Renal cortex interstitium (tissue), 15 donors: ENCODE measurements at places on chromosomes 7 and 10.

- no peak for DNase-seq
Observed at GRCh38 chr10:34351161-34351560, 463.9 kb downstream of the PARD3 start.

DNA sequence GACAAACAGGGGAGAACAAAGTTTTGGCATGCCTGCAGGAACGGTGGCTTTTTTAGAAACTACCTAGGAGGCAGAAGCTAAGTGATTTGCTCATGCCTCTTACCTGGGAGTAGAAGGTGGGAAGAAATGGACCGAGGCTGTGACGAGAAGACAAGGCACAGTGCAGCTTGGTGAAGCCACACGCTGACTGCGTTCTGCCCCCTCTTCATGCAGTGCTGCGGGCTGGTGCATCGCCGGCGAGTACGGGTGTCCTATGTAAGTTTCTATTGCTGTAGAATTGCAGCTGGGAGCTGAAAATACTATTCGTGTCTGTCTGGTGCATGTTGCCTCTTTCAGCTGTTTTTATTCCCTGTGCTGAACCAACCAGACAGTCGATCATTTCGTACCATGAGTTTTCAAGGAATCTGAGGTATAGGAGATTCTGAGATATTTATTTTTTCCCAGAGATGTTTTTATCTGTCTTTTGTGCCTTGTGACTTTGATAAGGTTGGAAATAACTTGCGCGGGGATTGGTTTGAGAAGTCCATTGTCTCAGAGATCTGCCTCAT lies 120.9 kb downstream of the CACNB2 start:
- DNase-seq, result no peak

DNA sequence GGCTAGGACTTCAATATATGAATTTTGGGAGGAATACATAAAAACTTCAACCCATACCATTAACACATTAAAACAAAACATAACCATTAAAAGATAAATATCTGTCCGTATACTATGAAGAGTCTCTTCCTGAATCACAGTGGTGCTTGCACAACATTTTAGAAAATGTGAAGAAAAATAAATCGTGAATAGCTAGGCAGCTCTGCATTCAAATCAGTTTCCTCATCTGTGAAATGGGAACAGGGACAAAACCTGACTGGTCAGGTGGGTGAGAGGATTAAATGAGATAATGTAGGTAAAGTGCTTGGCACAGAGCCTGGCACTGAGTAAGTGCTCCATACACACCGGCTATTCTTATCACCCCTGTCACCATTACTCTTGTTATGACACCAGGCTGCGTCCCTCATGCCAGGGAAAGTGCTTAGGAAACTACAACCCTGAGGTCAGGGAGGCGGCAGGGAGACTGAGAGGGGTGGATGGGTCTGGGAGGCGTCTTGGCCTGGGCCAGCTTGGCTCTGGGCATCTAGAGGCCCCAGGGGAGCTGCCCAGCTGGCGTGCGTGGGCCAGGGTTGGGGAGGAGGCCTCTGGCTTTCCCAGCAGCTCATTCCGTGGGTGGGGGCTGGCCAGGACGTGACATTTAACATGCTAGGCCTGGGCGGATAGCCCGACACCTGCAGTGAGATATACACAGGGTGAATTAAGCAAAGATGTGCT lies 78.3 kb downstream of the SH3PXD2A start:
- no peak for DNase-seq

GRCh38 chr10:48363617-48364355 lies 57.3 kb downstream of the MAPK8 start:
- DNase-seq, result peak; percentile 69

DNA sequence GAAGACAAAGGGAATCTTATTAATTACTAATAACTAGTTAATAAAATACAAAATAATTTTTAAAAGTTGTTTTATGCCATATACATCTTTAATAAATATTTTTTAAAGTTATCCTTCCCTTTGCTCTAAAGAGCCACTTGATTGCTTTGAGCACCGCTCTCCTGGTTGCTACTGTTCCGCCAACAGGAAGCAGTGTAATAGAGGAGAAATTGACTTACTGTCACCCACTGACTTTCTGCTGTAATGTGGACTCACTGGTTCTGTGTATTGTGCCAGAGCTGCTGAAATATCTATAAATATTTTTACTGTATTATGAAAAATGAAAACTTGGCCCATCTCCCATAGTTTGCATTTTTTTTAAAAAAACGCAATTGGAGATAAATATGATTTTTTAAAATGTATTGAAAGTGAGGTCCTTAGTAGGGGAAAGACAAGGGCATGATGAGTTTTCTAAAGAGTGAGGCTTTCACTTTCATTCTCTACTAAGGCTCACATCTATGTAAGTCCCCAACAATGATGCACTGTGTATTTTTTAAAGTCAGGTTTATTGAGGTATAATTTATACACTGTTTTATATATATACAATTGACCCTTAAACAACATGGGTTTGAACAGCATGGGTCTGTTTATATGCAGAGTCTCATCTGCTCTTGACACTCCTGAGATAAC lies 100.5 kb downstream of the NPY start:
- no peak for DNase-seq

DNA sequence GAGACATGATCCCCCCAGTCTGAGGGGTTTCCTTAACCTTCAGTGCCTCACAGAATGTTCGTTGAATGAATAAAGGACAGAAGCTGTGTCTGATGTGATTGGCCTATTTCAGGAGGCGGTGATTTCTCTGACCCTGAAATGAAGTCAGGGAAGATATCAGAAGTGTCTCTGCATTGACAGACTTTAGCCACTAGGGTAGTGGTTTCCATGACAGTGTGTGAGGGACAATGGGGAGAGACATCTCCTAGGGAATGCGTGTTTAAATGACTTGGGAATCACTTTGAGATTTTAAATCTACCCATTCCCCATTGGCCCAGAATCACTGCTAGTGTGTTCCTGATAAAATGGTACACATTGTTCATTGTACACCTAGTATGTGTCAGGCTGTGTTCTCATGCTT lies 132.0 kb downstream of the CFAP58 start:
- no peak for DNase-seq

GRCh38 chr7:6392712-6393666 lies 54.8 kb downstream of the DAGLB start:
- DNase-seq, result no peak

DNA sequence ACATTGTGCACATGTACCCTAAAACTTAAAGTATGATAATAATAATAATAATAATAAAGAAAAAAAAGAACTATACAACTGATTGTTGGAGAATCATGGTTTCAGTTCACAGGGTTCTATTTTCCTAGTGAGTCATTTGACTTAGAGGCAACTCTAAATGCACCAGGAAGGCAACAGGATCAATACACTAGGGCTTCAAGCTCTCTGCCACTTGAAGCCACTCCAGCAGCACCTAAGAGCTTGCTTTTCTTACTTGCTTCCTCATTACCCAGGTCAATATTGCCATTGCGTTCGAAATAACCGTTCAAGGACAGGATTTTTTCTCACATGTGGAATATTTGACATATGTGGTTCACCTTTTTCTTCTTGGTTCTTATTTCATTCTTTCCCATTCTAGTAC lies 189.7 kb downstream of the GRM3 start:
- no peak for DNase-seq

- DNase-seq, result peak; percentile 36
Observed at GRCh38 chr10:121994429-121994941, 5.5 kb downstream of the TACC2 start.

DNA sequence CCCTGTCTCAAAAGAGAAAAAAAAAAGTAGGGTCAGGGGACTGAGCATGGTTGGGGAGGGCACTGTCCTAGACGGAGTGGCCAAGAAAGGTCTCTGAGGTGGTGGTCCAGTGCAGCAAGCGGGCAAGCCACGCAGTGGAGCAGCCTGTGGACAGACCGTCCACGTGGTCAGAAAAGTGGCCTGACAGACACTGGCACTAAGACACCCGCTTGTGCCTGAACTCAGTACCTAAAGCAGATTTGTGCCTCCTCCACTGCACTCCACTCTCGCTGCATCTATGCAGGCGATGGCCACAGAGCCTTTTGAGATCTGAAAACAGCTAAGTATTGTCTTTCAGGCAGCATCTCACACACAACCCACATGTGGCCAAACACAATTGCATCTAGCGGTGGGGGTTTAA lies 8.8 kb downstream of the ASB10 start:
- no peak for DNase-seq

DNA sequence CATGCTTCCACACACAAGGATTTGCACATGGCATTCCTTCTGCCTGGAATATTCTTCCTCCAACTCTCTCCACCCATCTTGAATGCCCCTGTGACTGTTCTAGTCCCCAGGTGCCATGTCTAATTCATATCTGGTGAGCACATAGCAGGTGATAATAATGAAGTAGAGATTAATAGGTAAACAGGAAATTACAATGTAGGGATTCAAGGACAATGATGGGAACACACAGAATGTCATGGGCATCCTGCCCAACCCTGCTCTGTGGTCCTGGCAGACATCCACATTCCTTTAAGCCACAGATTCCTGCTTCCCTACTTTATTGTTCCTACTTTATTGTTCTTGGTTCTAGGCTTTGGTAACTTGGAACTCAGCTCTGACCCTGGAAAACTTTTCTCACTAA lies 115.8 kb downstream of the THSD7A start:
- DNase-seq, result no peak

DNA sequence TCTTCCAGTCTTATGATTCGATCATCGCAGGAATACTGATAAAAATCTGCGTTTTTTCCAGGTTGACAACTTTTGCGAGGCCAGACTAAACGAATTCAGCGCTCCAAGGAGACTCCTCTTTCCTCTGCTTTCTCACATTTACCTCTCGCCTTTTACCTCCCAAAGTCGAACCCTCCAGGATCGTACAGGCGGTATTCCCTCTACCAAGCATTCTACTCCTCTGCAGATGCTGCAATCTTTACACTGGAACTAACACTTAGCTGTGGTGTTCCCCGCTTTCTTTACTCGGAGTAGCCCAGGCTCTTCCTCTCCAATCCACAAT lies 449 bp downstream of the NUDT5 start:
- no peak for DNase-seq

GRCh38 chr10:115167751-115168150 lies 74.6 kb downstream of the ATRNL1 start:
- DNase-seq, result no peak

GRCh38 chr10:23294638-23295247 lies 49.9 kb downstream of the C10orf67 start:
- DNase-seq, result no peak

DNA sequence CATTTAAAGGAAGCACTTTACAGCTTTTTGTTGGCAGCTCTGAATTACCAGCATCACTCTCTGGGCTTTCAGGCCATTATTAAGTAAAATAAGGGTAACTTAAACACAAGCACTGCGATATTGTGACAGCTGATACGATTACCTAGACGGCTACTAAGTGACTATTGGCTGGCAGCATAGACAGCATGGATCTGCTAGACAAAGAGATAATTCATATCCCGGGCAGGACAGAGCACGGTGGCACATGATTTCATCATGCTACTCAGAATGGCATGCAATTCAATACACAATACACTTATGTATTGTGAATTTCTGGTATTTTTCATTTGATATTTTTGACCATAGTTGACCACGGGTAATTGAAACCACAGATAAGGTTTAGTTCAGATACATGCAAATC lies 522.0 kb upstream of the LRRN3 start:
- DNase-seq, result no peak

DNA sequence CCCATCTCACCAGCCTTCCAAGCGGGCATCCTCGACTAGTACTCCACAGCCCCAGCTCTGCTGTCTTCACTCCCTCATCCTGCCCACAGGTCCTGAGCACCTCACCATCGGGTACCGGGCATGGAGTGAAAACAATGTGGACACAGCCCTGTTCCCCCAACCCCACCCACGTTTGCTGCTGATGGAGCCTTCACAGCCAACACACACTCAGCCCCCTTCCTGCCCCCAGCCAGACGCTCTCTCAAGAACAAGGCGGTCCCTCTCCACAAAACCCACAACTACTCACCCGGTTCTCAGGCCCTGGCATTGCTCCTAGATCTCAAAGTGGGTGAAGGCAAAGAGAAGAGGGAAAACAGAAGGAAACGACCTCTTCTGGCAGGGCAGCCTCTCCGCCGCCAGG lies 56.1 kb downstream of the SLIT1 start:
- no peak for DNase-seq

GRCh38 chr7:12369072-12369471 lies 34.6 kb downstream of the VWDE start:
- no peak for DNase-seq

DNA sequence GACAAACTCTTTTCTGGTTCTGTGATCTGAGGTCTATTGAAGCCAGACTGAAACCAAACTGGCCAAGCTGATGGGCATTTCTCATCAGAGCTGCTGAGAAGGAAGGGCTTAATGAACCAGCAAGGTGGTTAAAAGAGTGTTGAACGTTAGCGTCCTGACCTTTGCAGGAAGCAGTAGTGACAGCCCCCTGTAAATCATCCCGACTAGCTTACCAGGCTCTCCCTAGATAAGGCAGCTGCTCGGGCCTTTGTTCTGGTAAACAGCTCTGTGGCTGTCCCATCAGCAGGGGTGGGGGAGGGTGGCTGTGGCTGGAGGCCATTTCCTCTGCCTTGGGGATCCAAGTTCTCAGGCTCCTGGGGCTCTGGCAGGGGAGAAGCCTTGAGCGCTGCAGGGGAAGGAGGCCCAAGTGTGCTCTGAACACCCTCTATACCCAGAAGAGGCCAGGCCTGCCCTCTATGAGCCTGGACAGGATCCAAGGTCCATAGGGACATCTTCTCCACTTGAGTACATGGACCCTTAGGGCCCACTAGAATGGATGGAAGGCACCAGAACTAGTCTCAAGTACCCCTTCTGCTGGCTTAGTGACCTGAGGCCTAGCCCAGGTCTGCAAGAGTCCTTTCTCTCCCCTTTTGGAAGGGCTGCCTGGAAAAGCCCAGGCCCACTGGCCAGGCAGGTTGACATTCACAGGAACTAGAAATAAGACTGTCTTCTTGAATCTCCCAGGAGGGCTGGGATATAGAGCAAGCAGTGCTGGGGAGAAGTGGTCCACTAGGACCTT lies 134.6 kb downstream of the ARHGAP22 start:
- DNase-seq, result peak; percentile 37

DNA sequence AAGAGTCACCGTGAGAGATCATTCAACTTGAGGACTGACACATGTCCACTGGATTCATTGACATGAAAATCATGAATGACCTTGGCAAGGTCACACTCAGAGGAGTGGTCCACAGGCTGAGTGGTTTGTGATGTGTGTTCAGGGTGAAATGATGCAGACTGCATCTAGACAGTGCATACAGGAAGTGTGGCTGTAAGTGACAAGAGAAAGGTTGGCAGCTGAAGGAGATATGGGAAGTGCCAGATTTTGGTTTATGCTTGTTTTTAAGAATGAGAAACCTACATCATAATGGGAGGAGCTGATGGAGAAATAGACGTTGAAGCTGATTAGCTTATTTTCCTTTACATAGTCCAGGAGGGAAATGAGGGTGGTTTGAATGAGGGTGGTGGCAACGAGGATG lies 64.8 kb upstream of the VIPR2 start:
- DNase-seq, result no peak

GRCh38 chr7:69564454-69565417 lies 33.5 kb upstream of the AUTS2 start:
- peak; percentile 50 for DNase-seq

- DNase-seq, result no peak
Observed at GRCh38 chr7:146290746-146291145, 174.1 kb downstream of the CNTNAP2 start.
